Fibroblast of pulmonary artery (primary cell): ENCODE measurements at places on chromosomes 4 and X.

DNA sequence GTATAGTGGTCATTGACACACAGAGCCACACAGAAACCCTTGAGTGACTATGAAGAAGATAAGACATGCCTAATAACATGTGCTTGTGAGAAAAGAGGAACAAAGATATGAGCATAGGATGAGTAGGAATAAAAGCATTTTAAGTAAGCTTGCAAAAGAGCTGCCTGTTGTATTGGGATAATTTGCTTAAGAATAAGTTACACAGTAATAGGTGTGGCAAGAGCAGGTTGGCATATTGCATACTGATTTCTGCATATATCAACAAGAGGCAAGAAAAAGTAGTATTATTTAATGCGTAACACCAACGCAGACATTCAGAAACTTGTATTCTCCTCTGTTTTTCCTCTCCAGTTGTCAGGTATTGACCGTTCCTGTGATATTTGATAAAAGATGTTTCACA is 111.5 kb upstream of the UGT8 start:
- no peak for DNase-seq

DNA sequence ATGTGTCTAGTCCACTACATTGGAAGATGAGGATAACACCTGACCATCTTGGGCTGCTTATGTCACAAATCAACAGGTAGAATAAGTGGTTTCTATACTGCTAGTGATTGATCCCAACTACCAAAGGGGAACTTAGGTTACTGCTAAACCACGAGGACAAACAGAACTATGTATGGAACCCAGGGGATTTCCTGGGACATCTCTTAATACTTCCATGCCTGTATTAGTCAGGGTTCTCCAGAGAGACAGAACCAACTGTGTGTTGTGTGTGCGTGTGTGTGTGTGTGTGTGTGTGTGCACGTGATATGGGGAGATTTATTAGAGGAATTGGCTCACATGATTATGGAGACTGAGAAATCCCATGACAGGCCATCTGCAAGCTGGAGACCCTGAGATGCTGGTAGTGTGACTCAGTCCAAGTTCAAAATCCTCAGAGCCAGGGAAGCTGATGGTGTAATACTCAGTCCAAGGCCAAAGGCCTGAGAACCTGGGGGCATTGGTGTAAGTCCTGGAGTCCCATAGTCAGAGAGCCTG is 16.2 kb upstream of the AFF1 start:
- peak; percentile 58 for DNase-seq

DNA sequence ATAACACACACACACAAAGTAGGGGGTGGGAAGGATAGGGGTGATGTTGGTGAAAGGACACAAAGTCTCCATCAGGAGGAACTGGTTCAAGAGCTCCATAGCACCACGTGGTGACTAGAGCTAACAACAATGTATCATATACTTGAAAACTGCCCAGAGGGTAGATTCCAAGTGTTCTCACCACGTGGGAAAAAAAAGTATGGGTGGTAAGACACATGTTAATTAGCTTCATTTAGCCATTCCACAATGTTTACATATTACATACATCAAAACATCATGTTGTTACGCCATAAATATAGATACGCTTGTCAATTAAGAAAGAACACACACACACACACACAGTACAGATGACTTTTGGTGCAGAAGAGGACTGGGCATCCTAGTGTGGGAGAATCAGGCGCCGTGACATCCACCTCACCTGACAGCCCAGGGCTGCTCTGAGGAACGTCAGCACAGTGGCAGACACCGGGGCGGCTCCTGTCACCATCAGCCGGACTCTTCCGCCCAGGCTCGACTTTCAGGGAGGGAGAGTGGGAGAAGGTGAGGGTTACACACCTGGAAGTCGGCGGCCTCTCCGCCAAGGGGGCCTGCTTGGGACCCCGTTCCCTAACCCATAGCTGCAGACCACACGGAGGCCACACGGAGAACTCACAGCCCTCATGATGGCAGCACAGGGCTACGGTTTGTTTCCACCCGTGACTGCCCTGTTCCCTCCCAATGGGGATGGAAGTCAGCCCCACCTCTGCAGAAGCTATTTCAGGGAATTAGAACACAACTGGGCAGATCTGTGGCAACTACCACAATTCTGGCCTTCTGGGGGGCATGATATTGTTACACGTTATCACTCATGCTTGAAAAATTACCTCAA is 31.8 kb upstream of the CENPU start:
- no peak for DNase-seq

DNA sequence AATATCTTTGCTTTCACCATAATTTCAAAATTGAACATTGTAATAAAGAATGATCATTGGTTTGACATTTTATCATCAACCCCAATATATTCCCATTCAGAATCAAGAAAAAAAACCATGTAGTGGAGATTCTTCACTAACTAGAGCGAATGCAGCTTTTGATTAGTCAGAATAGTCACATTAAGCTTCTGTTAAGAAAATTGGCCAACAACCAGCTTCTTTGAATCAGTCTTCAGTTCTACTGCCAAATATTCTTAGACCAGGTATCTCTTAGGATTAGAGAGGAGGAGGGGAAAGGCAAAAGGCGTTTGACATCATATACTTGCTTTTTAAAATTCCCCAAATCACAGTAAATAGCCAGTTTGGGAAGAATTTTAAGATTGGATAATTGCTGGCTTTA is 22.2 kb upstream of the TBC1D8B start:
- DNase-seq = no peak

DNA sequence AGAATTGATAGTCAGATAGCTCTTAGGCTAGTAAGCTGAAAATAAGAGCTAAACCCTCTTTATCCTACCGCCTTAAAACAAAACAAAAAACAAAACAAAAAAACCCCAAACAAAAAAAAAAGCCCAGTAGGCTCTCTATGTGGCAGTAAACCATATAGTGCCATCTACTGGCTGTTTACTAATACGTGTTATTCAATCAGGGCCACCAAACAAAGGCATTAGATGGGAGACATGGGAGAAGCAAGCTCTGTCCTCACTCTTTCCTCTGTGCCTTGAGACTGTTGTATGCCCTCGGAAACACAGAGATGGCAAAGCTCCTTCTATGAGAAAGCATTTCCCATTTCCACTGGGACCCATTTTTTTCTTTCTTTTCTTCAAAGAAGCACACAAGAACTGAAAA is 148.8 kb upstream of the MID1 start:
- DNase-seq = peak; percentile 46

- no peak for DNase-seq
Observed at GRCh38 chr4:55068522-55068921, 56.9 kb downstream of the KDR start.

GRCh38 chr4:33980361-33980760 is 2264.0 kb downstream of the ARAP2 start:
- DNase-seq = no peak

GRCh38 chrX:30806187-30806728 is 82.8 kb downstream of the TAB3 start:
- DNase-seq = no peak

DNA sequence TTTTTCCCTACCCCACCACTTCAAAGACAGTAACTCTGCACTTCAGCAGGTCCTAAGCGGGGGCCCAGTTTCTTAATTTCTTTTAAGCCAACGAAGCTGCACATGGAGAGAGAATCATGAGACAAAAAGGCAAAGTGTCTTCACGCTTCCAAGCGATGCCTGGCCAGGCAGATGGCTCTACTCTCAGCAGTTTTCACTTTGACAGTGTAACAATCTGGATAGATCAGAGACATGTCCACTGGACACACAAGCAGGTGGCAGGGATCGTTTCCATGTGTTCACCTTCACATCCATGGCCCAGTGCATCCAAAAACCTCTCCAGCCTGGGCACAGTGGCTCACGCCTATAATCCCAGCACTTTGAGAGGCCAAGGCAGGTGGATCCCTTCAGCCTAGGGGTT is 27.8 kb downstream of the PPP2R2C start:
- no peak for DNase-seq
